ENCODE measurements at places on chromosomes 2 and 18. TPM values are rescaled to one million over a fixed set of nuclear protein-coding genes. Genes with fewer than 3 reads are reported as not detected.

DNA sequence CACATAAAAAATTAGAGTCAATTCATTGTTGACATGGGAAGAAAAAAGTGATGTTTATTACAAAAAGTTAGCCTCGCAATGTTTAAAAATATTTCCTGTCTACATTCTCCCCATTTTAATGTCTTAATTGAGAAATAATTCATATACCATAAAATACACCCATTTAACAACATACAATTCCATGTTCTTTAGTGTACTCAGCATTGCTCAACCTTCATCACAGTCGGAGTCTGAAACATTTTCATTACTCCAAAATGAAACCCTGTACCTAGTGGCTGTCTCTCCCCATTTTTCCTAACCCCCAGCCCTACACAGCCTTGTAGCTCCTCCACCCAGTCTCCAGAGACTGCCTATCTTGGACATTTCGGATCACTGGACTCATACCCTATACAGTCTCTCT is 103.9 kb upstream of the CBLN2 start:
- no peaks in the 10 kb centered on the region for H3K36me3 ChIP-seq
- no peaks in the 10 kb centered on the region for H3K4me1 ChIP-seq
- DNase-seq, result no peak
- H3K27ac ChIP-seq, result no peak overlapping the region
- no peak overlapping the region for H3K4me3 ChIP-seq

DNA sequence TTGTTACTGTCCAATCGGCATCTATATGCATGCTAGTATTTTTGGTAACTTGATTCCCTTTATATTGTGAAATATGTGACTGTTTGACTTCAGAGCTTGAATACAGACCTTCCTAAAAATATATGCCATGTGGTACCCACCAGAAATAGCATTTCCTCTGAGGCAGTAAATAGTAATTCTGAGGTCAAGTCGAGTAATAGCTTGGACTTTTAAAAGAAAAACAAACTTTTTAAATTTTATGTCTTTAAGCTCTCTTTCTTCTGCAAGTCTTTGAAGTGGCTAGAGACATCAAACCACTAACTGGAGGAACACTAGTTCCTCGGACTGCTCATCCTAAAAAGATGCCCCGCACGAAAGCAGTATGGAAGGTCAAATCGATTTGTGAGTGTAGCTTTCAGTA is 396.8 kb upstream of the SLC14A2 start:
- no peak overlapping the region for H3K27ac ChIP-seq
- H3K4me3 ChIP-seq, result no peak overlapping the region
- no peaks in the 10 kb centered on the region for H3K4me1 ChIP-seq
- no peaks in the 10 kb centered on the region for H3K36me3 ChIP-seq
- H3K27me3 ChIP-seq, result no peaks in the 10 kb centered on the region

DNA sequence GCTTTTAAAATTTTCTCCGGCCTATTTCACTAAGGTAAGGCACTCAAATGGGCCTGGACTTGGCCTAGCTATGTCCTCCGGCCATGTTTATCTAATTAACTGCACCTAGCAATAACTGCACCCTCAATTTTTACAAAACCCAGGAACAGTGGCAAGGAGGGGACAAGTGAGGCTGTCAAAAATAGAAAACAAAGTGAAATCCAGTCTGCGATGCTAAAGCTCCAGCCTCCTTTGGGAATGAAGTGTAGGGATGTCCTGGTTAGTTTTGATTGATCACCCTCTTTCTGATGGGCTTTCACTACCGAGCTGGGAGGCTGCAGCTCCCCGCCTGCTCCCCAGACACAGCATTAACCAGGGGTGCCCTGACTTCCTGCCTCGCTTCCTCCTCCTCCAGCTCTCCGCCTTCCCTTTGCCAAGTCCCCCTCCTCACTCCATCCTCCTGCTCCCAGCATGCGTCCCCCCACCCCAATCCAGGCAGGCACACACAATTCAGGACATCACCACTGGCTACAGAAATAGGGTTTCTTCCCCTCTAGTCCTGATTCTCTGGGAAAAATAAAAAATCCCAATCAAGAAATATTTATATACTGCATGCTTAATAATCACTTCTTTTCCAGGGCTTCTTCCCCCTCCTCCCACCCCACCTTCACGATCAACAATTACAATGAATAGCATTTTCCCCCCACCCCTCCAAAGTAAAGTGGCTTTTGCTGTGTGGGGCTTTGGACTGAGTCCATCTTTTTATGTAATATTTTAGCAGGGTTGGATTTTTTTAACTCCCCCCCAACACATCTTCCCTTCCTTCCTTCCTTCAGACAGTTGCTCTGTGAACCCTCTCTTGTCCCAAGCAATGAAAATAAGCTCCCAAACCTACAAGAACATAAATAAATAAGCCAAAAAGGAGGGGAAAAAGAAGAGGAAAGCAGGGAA is 3.3 kb upstream of the POU3F3 start:
- no peak overlapping the region for H3K27ac ChIP-seq
- no peaks in the 10 kb centered on the region for H3K36me3 ChIP-seq
- H3K4me1 ChIP-seq, result peaks cover 50% of the 10 kb centered on the region
- H3K4me3 ChIP-seq, result no peak overlapping the region
- H3K27me3 ChIP-seq, result peaks cover 14% of the 10 kb centered on the region

- no peaks in the 10 kb centered on the region for H3K27me3 ChIP-seq
- H3K36me3 ChIP-seq, result no peaks in the 10 kb centered on the region
- H3K27ac ChIP-seq, result no peak overlapping the region
- DNase-seq, result no peak
Measured at GRCh38 chr2:72050734-72051133, 96.9 kb downstream of the CYP26B1 start.

- no peaks in the 10 kb centered on the region for H3K36me3 ChIP-seq
- no peak overlapping the region for H3K27ac ChIP-seq
- H3K4me1 ChIP-seq, result no peaks in the 10 kb centered on the region
- H3K4me3 ChIP-seq, result no peak overlapping the region
Measured at GRCh38 chr18:8835521-8835953, 130.2 kb downstream of the MTCL1 start.

DNA sequence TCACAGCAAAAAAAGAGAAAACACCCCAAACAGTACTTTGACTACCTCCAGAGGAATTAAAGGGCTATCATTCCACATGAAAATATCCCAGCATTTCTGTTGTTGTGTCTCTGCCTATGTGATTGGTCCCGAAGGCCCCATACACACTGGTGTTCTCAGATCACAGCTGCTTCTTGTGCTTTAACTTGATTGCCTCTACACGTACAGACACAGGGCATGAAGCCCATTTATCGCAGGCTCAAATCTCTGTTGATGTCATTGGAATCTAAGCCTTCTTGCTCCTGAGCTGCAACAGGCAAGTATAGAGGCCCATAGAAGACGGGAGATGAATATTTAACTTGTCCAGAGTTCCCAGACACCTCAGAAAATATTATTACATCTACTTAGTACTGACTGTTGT is 405.2 kb downstream of the NCKAP5 start:
- no peaks in the 10 kb centered on the region for H3K36me3 ChIP-seq
- H3K27ac ChIP-seq, result no peak overlapping the region
- no peak overlapping the region for H3K4me3 ChIP-seq

DNA sequence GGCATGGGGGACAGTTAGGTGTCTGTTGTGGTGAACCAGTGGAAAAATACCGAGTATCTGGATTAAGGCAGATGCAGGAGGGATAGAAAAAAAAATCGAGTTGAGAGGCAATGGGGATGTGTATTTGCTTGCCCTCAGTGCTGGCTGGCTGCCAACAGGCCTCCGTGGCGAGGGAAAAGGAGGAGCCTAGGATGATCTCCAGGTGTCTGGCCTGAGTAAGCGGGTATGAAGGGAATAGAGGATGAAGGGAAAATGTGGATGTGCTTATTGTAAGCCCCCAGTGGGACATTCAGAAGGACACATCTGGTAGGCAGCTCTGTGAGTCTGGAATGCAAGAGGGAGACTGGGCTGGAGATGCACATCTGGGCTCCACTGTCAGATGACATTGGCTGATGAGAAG is 22.8 kb downstream of the KCNS3 start:
- H3K4me1 ChIP-seq, result no peaks in the 10 kb centered on the region
- H3K27ac ChIP-seq, result no peak overlapping the region
- H3K4me3 ChIP-seq, result no peak overlapping the region
- DNase-seq, result no peak
- no peaks in the 10 kb centered on the region for H3K27me3 ChIP-seq
- no peaks in the 10 kb centered on the region for H3K36me3 ChIP-seq

GRCh38 chr2:109171444-109172334 is 42.7 kb downstream of the SH3RF3 start:
- no peak for DNase-seq
- no peak overlapping the region for H3K4me3 ChIP-seq
- H3K4me1 ChIP-seq, result peaks cover 12% of the 10 kb centered on the region
- H3K36me3 ChIP-seq, result no peaks in the 10 kb centered on the region
- H3K27ac ChIP-seq, result no peak overlapping the region
- no peaks in the 10 kb centered on the region for H3K27me3 ChIP-seq

- no peaks in the 10 kb centered on the region for H3K36me3 ChIP-seq
- no peak for DNase-seq
- H3K4me3 ChIP-seq, result no peak overlapping the region
- no peak overlapping the region for H3K27ac ChIP-seq
- no peaks in the 10 kb centered on the region for H3K4me1 ChIP-seq
Measured at GRCh38 chr2:202821206-202822160, 50.1 kb downstream of the ICA1L start.

GRCh38 chr18:58046093-58046793 is 2.2 kb downstream of the NEDD4L start:
- no peak for DNase-seq
- H3K4me1 ChIP-seq, result peaks cover 45% of the 10 kb centered on the region
- H3K36me3 ChIP-seq, result no peaks in the 10 kb centered on the region

DNA sequence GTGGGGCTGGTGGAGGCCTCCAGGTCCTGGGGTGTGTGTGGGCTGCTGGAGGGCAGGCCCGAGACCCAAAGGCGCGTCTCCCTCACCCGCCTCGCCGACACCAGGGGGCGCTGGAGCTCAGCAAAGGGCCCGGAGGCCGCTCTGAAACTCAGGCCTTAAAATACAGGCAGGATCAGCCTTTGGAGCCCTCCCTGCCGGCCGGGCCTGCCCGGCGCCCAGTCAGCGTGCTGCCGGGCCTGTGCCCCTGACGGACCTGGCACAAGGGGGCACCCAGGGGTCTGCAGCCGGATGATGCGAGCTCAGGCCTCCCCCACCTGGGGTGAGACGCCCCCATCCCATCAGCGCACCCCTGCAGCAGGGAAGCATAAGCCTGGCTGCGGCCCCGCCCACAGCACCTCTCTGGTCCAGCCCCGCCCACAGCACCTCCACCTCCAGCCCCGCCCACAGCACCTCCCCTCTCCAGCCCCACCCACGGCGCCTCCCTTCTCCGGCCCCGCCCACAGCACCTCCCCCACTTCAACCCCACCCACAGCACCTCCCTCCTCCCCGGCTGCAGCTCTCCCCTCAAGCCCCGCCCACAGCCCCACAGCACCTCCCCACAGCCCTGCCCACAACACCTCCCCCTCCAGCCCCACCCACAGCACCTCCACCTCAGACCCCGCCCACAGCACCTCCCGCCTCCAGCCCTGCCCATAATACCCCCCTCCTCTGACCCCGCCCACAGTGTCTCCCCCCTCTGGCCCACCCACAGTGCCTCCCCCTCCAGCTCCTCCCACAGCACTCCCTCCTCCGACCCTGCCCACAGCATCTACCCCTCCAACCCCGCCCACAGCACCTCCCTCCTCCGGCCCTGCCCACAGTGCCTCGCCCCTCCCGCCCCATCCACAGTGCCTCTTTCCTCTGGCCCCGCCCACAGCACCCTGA is 92.8 kb upstream of the OTOS start:
- DNase-seq, result peak; percentile 89
- no peaks in the 10 kb centered on the region for H3K36me3 ChIP-seq
- H3K27ac ChIP-seq, result no peak overlapping the region
- H3K4me1 ChIP-seq, result peaks cover 12% of the 10 kb centered on the region
- peak overlapping the region; percentile 26 for H3K4me3 ChIP-seq
- H3K27me3 ChIP-seq, result no peaks in the 10 kb centered on the region

- H3K4me3 ChIP-seq, result no peak overlapping the region
- no peaks in the 10 kb centered on the region for H3K36me3 ChIP-seq
- no peak for DNase-seq
- no peaks in the 10 kb centered on the region for H3K27me3 ChIP-seq
Measured at GRCh38 chr2:48129293-48129950, 223.1 kb upstream of the FBXO11 start.

DNA sequence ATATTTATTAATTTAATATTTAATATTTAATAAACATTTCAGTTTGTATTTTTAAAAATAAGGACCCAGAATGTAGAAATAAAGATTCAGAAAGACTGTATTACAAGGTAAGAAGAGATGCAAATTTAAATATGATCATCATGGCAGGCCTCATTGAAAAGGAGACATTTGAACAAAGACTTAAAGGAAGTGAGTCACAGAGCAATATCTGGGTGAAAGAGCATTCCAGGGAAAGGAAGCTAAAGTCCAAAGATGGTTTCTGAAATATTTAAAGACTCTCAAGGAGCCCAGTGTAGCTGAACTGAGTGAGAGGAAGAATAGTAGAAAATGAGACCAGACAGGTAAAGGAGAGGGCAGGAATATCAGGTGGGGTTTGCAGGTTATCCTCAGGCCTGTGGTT is 5.9 kb downstream of the SCYGR4 start:
- no peaks in the 10 kb centered on the region for H3K27me3 ChIP-seq
- no peak overlapping the region for H3K4me3 ChIP-seq
- H3K36me3 ChIP-seq, result no peaks in the 10 kb centered on the region
- no peak for DNase-seq

DNA sequence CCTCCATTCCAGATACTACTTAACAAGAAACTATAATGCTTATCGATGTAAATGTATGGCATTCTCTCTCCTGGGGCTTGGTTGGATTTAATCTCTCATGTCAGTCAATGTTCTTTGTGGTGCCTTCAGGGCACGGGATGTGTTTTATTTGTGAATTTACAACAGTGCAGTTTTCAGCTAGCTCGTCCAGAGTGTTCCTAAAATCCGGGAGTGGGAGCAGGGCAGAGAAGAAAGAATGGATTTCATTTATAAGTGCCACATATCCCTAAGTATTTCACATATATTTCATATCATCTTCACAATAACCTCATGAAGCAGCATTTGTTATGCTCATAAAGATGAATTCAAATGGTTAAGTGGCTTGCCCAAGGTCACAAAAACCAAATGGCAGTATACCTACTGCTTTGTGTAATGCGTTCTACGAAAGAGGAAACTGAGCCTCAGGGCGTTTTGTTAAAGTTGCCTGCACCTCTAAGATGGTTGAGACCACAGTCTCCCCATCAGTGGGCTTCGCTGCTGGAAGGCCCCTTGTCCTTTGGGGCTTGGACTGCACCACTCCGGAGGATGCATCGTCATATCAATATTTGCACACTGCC is 134.7 kb upstream of the MGAT5 start:
- DNase-seq, result no peak
- H3K4me3 ChIP-seq, result peak overlapping the region; percentile 99
- no peaks in the 10 kb centered on the region for H3K27me3 ChIP-seq
- H3K27ac ChIP-seq, result peak overlapping the region; percentile 96
- H3K4me1 ChIP-seq, result peaks cover 53% of the 10 kb centered on the region

GRCh38 chr2:19868224-19868623 is 33.6 kb downstream of the TTC32 start:
- H3K27ac ChIP-seq, result peak overlapping the region; percentile 59
- no peak for DNase-seq
- H3K4me3 ChIP-seq, result peak overlapping the region; percentile 55
- peaks cover 24% of the 10 kb centered on the region for H3K4me1 ChIP-seq
- H3K27me3 ChIP-seq, result peaks cover 6% of the 10 kb centered on the region

- H3K27me3 ChIP-seq, result no peaks in the 10 kb centered on the region
- DNase-seq, result no peak
- H3K27ac ChIP-seq, result no peak overlapping the region
- H3K36me3 ChIP-seq, result no peaks in the 10 kb centered on the region
- no peak overlapping the region for H3K4me3 ChIP-seq
Measured at GRCh38 chr2:66903183-66903582, 468.3 kb downstream of the MEIS1 start.

REG3G gene
- total RNA-seq, result not detected

EVA1A gene
- total RNA-seq, result 10.6 TPM

ABCA12 gene
- not detected for total RNA-seq

GCFC2 gene
- 17.4 TPM for total RNA-seq

IL18R1 gene
- 22.4 TPM for total RNA-seq

OR6B2 gene
- total RNA-seq, result not detected

FBXO48 gene
- total RNA-seq, result 1.8 TPM

DCDC2C gene
- not detected for total RNA-seq

RAD51AP2 gene
- total RNA-seq, result not detected
